ENCODE measurements at places on chromosomes 7 and 10. TPM values are rescaled to one million over a fixed set of nuclear protein-coding genes. Genes with fewer than 3 reads are reported as not detected.

ABI1 gene
- 62.5 TPM for total RNA-seq

CHN2 gene
- total RNA-seq = 0.21 TPM

GIMAP8 gene
- not detected for total RNA-seq

PRR15 gene
- not detected for total RNA-seq

LRRC61 gene
- total RNA-seq = not detected

HOGA1 gene
- not detected for total RNA-seq

EN2 gene
- total RNA-seq = not detected

CCDC3 gene
- 21.3 TPM for total RNA-seq

SEMA3A gene
- 29.2 TPM for total RNA-seq

INHBA gene
- total RNA-seq = 14.3 TPM

CLDN12 gene
- total RNA-seq = 36.5 TPM

TMEM229A gene
- not detected for total RNA-seq

NEUROG3 gene
- total RNA-seq = not detected

NOC3L gene
- total RNA-seq = 35.6 TPM

SEMA4G gene
- 0.42 TPM for total RNA-seq

SPDYE16 gene
- not detected for total RNA-seq

All from SJSA1 (cell line).